Activated CD4-positive, CD25-positive, alpha-beta regulatory T cell treated with anti-CD3 and anti-CD28 coated beads, Interleukin-2, amount 50 U/mL, for 72 hours (primary cell): ENCODE measurements at places on chromosomes 11 and 22.

DNA sequence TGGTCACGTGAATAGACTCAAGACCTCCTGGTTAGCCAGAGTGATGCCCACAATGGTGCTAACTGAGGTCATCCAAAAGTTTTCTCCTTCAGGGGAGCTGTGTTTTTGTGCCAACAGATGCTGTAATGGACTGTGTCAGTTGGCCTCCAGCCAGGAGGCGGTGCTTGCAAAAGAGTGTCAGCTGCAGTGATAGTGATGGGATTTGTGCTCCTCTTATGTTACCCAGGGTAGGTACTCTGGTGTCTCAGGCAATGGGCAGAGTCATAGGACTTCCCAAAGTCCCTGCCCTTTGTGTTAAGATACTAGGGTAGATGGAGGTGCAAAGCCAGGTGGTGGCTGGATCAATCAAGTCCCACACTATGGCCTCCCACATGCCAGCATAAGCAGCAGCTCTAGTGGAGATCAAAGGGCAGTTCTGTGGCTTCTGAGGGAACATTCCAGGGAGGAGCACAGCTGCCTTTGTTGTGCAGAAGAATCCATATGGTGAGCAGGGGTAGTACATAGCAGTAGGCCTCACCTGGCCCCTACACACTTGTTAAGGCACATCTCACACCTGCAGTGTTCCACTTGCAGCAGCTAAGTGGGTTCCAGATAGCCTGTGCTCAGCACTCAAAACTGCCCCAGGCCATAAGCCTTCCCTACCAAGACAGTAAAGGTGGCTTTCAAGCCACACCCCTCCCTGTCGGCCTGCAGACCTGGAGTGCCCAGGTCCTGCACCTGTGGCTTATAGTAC, 9.4 kb upstream of the FANCF start:
- DNase-seq = no peak

DNA sequence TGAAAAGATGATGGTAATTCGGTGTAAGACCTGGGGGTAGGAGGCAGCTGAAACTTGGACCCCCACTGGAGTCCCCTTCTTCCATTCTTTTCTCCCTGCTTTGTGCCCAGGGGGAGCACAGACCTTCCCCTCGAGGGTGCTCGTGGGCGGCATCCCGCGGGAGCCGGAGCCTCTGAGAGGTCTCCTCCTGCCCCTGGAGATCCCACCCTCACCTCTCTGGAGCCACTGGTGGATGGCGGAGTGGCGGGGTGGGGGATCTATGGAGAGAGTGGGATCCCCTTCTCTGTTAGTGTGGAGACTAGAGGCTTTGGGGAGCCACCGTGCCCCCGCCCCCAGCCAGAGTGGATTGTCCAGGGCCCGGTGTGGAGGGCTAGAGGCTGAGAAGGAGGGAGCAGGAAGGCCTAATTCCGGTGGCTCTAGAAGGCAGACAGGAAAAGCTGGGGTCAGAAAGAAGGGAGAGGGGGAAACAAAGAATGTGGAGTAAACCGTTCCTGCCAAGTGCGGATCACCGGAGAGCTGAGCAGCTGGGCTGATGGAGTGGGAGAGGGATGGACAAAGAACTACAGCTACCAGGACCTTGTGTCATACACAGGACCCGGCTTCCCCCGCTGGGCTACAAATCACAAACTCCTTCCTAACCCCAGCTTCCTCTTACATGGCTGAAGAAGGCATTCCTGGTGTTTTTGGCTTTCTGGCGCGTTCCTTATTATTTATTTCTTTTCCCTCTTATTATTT, 41.9 kb downstream of the KCNJ1 start:
- no peak for DNase-seq

- no peak for DNase-seq
These were observed 79.8 kb upstream of the NCAM1 start for GRCh38 chr11:112881461-112881860.

- no peak for DNase-seq
These were observed 22.1 kb upstream of the PSMA1 start for GRCh38 chr11:14542324-14542723.

GRCh38 chr22:44814266-44815098, 62.1 kb downstream of the ARHGAP8 start:
- DNase-seq = no peak

- DNase-seq = no peak
These were observed 69.2 kb downstream of the CCDC34 start for GRCh38 chr11:27293515-27294417.

DNA sequence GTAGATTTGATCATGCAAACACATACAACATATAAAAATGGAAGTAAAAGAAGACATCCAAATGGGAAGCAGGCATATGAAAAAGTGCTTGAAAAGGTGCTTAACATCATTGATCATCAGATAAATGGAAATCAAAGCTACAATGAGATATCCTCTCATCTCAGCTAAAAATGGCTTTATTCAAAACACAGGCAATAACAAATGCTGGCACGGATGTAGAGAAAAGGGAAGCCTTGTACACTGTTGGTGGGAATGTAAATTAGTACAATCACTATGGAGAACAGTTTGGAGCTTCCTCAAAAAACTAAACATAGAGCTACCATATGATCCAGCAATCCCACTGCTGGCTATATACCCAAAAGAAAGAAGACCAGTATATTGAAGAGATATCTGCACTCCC, 549 bp upstream of the TCN1 start:
- no peak for DNase-seq

- no peak for DNase-seq
These were observed 6.9 kb upstream of the LRRC32 start for GRCh38 chr11:76677458-76677765.

DNA sequence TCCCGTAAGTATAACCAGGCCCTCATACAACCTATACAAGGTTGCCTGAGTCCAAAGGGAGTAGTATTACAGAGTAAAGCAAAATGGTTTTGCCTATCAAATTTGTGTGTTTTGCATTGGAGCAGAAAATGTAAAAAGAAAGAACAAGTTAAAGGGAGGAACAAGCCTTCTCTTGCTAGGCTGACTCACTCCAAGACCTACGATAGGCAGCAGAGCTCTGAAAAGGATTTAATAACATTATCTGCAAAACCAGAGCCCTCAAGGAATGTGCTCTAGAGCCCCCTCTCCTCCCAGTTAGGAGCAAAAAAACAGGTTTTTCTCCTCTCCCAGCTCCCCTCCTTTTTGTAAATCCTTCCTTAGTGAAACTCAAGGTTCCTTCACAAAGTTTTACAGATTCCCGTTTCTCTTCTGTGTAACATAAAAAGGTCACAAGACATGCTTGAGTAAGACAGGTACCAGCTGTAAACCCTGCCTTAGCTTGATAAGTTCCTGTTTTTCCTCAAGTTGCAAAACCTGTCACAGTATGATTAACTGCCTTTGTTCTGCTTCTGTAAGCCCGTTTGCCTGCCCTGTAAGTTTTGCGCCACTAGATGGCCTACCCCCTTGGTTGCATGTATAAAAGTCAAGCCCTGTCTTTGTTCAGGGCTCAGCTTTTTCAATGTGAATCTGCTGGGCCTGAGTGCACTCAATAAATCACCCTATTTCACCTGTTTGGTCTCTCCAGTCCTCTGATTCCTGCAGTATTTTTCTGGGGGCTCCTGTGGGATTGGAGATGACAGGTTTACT, 498.2 kb downstream of the KCNA4 start:
- DNase-seq = no peak

DNA sequence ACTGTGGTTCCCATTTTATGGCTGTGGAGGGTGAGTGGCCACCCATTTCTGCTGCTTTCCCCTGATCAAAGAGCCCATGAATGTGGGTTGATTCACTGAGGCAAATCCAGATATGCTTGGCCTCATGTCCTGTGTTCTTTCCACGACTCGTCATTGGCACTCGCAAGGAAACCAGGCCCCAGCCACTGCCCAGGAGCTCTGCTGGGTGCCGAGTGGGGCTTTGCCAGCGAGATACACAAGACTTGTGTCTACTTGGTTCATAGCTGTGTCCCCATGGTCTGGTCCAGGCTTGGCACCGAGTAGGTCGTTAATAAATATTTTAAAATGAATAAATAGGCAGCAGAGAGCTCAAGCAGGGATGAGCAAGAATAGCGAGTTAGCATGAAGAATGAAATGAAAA, 1291.5 kb downstream of the TBC1D22A start:
- DNase-seq = no peak

DNA sequence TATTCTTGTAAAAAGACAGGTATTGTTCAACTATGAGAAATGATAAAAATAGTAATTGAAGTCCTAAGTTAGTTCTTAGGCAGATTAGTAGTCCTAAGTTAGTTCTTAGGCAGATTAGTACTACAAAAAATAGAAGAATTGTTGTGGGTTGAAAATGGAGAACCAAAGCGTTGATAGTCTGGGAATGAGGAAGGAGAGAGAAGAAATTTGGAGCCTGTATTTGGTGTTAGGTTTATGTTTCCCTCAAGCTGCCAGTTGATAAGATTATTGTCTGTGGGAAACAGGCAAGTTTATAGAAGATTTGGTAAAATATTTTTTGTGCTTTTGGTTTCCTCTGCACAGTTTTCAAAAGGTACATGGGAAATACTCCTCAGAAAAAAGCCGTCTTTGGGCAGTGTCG, 3.6 kb downstream of the BCO2 start:
- no peak for DNase-seq

DNA sequence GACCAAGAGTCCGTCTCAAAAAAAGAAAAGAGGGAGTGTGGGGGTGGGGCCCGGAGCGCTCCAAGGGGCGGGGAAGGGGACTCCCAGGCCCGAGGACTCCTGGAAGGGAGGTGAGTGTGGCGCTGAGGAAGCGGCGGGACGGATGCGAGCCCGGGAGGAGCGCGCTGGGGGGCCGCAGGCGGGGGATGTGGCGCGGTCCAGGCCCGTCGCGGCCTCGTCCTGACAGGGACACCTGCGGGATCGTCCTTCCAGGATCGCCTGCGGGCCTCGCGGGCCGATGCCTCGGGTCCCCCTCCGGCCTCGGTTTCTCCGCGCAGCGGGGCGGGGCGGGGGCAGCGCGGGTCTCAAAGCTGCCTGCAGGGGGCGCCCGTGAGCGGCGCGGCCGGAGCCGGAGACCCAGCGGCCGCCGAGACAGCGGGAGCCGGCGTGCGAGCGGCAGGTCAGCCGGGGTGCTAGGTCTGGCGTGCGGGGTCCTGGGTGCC, 3.8 kb upstream of the ADORA2A start:
- DNase-seq = peak; percentile 87

DNA sequence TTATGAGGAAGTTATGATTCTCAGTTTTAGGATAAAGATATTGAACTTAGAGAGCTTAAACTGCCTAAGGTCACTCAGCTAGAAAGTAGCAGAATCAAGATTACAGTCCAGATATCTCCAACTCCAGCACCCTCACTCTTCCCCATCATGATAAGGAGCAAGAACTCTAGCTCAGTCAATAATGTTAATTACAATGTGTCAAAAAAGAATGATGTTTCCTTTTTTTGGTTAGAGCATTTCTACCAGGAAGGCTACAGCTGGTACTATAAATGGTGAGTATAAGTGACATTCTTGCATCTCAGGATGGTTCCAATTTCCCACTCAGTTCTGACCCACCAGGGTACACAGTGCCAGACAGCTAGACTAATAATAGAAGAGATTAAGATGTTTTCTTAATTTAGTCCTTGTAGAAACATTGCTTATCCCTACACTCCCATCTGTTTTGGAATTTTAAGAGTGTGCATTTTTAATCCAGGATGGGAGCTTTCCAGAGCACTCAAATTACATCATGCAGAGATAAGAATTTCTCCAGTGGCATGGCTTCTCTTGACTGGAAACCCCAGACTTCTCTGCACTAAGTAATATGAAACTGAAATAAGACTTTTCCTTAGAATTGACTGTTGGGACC, 21.6 kb upstream of the BBOX1 start:
- DNase-seq = no peak

- no peak for DNase-seq
These were observed 19.6 kb downstream of the DEPDC5 start for GRCh38 chr22:31773416-31773815.

GRCh38 chr11:69562816-69563215, 78.1 kb upstream of the CCND1 start:
- no peak for DNase-seq

DNA sequence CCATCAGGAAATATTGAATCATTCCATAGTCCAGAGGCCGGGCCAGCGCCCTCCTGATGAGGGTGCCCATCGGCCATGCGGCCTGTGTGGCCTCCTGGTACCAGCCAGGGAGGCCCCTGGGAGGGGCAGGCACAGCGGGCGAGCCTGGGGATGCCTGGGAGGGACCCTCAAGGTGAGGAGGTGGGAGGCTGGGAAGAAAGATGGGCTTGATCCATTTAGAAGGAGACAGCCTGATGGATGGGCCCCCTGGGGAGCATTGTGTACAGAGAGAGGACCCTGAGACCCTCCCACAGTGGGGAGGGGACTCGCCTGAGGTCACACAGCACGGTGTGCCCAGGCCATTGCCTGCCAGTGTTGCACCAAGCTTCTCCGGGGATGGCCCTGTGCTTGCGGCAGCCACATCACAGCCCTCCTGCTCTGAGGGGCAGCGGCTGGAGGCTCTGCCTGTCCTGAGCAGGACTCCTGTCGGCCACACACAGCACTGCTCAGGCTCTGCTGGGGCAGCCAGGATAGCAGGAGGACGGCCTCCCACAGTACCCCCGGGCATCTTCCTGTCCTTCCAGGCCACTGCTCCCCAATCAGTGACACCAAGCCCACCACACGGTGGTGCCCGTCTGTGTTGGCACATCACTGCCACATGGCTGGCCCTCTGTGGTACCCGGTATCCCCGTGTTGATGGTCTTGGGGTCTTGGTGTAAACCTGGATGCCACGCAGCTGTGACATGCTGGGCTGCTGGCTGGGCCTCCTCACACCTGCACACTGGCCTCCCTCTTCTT, 290.0 kb downstream of the TBC1D22A start:
- DNase-seq = no peak

DNA sequence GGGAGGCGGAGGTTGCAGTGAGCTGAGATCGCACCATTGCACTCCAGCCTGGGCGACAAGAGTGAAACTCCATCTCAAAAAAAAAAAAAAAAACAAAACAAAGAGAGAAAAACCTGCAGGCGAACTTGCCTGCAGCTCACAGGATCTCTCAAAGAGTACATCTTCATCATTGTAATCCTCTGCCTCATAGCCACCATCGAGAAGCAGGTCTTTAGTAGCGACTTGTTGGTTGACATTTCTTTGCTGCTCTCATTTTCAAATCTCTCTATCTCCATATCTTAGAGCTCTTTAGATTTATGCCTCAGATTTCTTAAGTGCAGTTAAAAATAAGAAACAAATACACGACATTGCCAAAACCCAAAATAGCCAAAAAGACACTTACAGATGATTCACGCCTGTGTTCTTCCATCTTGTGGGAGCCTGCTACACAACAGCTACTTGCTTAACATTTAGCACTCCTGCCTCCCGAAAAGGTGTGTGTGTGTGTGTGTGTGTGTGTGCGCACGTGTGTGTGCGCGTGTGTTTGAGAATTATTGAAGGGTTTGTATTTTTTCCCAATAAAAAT, 14.6 kb downstream of the FAM227A start:
- DNase-seq = no peak

GRCh38 chr11:47003180-47003877, 66.8 kb downstream of the CSTPP1 start:
- DNase-seq = no peak

- peak; percentile 90 for DNase-seq
These were observed at the start of gene KIAA1671 for GRCh38 chr22:24951942-24952836. KIAA1671 (plus strand) TSS chr22:24952716; CDS start chr22:25028000, 75,284 bp downstream.
